Thymus (tissue), 14 donors: ENCODE measurements at places on chromosomes 12 and 14. TPM values are rescaled to one million over a fixed set of nuclear protein-coding genes. Genes with fewer than 3 reads are reported as not detected.

- H3K27ac ChIP-seq, result no peak overlapping the region
These were observed 54.8 kb upstream of the PTHLH start for GRCh38 chr12:28027328-28027727.

DNA sequence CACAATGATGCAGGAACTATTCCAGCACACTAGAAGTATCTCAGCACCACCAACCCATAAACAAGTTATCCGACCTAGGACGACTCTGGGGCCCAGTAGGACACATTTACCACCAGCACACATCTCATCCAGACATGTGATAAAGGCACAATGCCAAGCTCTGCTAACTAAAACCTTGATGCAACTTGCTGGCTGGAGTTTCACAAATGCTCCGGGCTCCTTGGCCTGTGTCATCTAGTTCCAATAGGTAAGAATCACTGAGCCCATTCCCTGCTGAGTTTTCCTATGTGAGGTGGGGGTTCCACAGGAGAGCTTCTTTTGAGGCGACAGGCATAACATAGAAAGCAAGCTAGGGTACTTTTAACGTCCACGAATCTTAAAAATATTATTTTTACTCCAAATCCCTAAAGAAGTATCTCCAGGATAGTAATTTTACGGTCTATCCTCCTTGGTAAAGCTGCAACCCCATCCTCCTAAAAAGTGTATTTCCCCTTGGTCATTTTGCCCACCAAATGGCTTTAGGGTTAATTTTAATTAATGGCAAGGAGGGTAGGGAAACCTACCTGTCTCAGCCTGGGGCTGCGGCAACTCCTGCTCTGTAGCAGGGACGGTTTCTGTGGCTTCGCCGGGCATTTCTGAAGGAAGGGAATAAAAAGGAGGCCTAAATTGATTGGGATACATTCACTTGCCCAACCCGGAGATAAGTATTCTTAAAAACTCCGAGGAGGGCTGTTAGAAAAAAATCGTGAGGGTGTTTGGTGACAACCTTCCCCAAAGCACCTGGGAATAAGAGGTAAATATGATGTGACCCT is 1.0 kb downstream of the NACA start:
- H3K27me3 ChIP-seq, result no peaks in the 10 kb centered on the region
- H3K27ac ChIP-seq, result peak overlapping the region; percentile 98
- no peak for DNase-seq
- peaks cover 29% of the 10 kb centered on the region for H3K4me1 ChIP-seq
- H3K36me3 ChIP-seq, result peaks cover 39% of the 10 kb centered on the region

DNA sequence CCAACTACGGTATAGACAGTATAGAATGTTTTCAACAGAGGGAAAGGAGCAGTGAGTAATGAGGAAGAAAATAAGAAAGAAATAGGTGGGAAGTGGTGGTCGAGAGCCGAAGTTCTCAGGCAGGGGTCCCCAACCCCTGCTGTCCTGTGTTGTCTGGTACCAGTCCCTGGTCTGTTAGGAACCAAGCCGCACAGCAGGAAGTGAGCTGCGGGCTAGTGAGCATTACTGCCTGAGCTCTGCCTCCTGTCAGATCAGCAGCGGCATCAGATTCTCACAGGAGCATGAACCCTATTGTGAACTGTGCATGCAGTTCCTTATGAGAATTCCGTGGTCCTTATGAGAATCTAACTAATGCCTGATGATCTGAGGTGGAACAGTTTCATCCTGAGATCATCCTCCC is 107.3 kb upstream of the PTPRR start:
- DNase-seq, result no peak
- no peaks in the 10 kb centered on the region for H3K4me1 ChIP-seq
- H3K36me3 ChIP-seq, result no peaks in the 10 kb centered on the region
- H3K4me3 ChIP-seq, result no peak overlapping the region

GRCh38 chr12:24760606-24761378 is 188.1 kb downstream of the BCAT1 start:
- H3K4me3 ChIP-seq, result no peak overlapping the region
- no peak overlapping the region for H3K27ac ChIP-seq
- H3K4me1 ChIP-seq, result no peaks in the 10 kb centered on the region
- H3K36me3 ChIP-seq, result no peaks in the 10 kb centered on the region

- H3K4me1 ChIP-seq, result no peaks in the 10 kb centered on the region
- H3K4me3 ChIP-seq, result no peak overlapping the region
- no peak for DNase-seq
- H3K36me3 ChIP-seq, result no peaks in the 10 kb centered on the region
- no peaks in the 10 kb centered on the region for H3K27me3 ChIP-seq
These were observed 13.8 kb downstream of the MGST1 start for GRCh38 chr12:16361142-16361783.

DNA sequence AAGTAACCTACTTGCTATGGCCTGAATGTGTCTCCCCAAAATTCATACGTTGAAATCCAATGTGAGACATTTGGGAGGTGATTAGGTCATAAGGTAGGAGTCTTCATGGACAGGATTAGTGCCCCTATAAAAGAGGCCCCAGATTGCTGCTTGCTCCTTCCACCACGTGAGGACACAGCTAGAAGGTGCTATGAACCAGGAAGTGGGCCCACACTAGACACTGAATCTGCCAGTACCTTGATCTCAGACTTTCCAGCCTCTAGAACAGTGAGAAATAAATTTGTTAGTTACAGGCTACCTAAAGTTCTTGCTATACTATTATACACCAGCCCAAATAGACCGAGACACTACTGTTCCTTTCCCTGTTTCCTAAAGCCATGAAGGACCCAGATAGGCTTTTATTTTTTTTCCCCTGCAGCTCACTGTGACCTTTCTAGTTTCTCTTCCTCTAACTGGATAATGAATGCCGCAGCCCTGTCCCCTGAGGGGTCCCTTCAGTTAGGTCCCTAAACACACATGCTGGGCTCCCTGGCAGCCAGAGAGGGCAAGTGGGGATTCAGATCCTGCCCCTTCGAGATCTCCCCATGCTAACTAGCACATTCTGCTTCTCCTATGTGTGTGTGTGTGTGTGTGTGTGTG is 19.3 kb downstream of the SLC25A3 start:
- H3K27me3 ChIP-seq, result no peaks in the 10 kb centered on the region
- H3K4me3 ChIP-seq, result no peak overlapping the region
- peak; percentile 51 for DNase-seq
- no peaks in the 10 kb centered on the region for H3K36me3 ChIP-seq
- H3K27ac ChIP-seq, result peak overlapping the region; percentile 40
- H3K4me1 ChIP-seq, result no peaks in the 10 kb centered on the region

GRCh38 chr12:121214166-121214777 is 4.3 kb downstream of the P2RX4 start:
- peaks cover 16% of the 10 kb centered on the region for H3K4me1 ChIP-seq
- H3K27me3 ChIP-seq, result no peaks in the 10 kb centered on the region
- H3K36me3 ChIP-seq, result no peaks in the 10 kb centered on the region
- no peak for DNase-seq
- no peak overlapping the region for H3K27ac ChIP-seq

DNA sequence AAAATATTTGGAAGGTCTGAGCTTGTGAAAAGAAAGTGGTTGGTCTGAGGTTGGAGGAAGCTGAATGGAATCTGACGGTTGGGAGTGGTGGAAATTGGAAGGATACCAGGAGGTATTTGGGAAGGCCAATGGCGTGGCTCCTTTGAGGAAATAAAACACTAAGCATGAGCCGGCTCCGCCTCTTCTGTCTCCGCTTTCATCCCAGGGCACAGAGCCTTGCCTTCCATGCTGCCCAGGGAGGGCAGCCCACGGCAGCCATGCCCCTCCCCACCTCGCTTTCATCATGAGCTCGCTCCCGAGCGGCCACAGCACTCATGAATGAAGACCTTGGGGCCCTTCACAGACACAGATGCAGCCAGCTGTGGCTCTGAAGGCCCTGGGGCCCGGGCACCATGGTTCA is 36.2 kb downstream of the HSP90AA1 start:
- H3K36me3 ChIP-seq, result peaks cover 50% of the 10 kb centered on the region
- H3K4me3 ChIP-seq, result no peak overlapping the region
- no peaks in the 10 kb centered on the region for H3K4me1 ChIP-seq
- H3K27ac ChIP-seq, result no peak overlapping the region
- no peak for DNase-seq

DNA sequence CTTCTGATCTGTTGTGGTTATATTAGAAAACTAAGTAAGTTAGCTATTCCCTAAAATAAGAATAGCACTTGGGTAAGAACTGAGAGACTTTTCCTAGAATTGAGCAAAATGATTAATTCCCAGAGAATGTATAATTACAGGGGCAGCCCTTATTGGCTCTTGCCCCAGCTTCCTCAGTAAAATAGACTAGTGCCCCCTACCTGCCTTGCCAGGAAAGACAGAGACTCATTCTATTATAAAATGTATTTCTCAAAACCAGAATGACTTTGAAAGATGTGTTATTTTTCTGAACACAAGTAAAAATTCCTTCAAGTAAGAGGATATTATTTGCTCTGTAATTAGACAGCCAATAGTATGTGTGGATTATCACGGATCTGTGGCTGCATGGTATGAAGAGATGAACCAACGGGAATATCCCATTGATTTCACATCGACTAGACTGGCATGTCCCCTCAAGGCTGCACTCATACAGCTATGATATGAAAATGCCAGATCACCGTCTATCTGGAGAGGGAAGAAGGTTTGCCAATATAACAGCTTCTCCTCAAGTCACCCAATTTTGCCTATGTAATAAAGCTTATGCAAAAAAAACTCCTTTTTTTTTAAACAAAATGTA is 7.4 kb upstream of the GLRX5 start:
- H3K36me3 ChIP-seq, result peaks cover 14% of the 10 kb centered on the region
- no peak overlapping the region for H3K27ac ChIP-seq
- H3K4me1 ChIP-seq, result peaks cover 47% of the 10 kb centered on the region
- DNase-seq, result no peak

GRCh38 chr14:31657917-31658316 is 96.7 kb downstream of the NUBPL start:
- H3K4me3 ChIP-seq, result no peak overlapping the region
- no peak for DNase-seq
- no peaks in the 10 kb centered on the region for H3K27me3 ChIP-seq
- H3K4me1 ChIP-seq, result no peaks in the 10 kb centered on the region
- no peaks in the 10 kb centered on the region for H3K36me3 ChIP-seq
- no peak overlapping the region for H3K27ac ChIP-seq

GRCh38 chr14:99234355-99234754 is 37.6 kb downstream of the BCL11B start:
- H3K36me3 ChIP-seq, result peaks cover 78% of the 10 kb centered on the region
- H3K4me1 ChIP-seq, result peaks cover 94% of the 10 kb centered on the region
- H3K27me3 ChIP-seq, result no peaks in the 10 kb centered on the region
- no peak overlapping the region for H3K4me3 ChIP-seq

DNA sequence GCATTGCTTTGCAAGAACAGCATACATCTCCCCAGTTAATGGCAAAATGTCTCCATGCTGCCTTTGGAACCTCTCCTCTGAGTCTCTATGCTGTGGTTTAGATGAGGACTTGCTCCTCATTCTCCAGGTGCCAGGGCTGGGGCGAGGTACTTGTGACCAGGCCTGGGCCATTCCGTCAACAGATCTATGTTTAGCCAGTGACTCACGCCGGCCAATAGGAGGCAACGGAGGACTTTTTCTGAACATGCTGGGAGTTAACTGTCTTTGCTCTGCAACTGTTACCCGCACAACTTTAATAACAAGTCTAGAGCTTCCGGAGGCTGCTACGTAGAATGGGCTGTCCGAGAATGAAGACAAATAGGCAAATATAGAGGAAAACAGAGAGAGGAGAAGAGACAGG is 214.2 kb downstream of the GLT1D1 start:
- H3K4me3 ChIP-seq, result no peak overlapping the region
- H3K27me3 ChIP-seq, result no peaks in the 10 kb centered on the region
- no peaks in the 10 kb centered on the region for H3K36me3 ChIP-seq

GRCh38 chr14:89418976-89419375 is 1.9 kb upstream of the FOXN3 start:
- no peak overlapping the region for H3K4me3 ChIP-seq
- H3K27ac ChIP-seq, result no peak overlapping the region
- no peak for DNase-seq
- peaks cover 33% of the 10 kb centered on the region for H3K4me1 ChIP-seq
- H3K36me3 ChIP-seq, result peaks cover 5% of the 10 kb centered on the region

DNA sequence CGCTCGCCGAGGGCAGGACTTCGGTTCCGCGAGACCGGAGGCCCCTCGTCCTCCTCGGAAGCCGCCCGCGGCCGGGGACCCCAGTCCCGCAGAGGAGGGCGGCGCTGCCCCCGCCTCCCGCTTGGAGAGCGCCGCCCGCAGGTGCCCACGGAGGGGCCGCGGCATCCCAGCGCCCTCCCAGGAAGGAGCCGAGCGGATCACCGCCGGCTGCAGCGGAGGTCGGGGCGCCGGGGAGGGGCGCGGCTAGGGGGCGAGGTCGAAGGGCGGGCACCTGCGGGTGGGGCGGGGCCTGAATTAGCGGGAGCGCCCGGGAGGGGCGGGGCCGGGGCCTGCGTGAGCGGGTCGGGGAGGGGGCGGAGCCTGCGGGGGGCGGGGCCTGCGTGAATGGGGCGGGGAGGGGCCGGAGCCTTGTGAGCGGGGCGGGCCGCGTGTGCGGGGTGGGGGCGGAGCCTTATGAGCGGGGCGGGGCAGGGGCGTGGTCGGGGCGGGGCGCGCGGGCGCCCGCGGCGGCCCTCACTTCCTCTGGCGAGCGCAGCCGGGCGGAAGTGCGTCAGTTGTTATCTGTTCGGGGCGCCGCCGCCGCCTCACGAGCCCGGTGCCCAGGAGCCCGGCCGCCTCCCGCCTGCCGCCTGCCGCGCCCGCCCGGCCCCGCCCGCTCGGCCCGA is at the start of gene FBRSL1:
Gene FBRSL1 (plus strand): TSS at position 550 of the 665 bp plus-strand sequence.
- no peaks in the 10 kb centered on the region for H3K27me3 ChIP-seq
- peak within 1 kb of the TSS; percentile 81 for H3K4me3 ChIP-seq
- H3K4me1 ChIP-seq, result peaks cover 14% of the 10 kb centered on the region
- peak within 1 kb of the TSS; percentile 86 for H3K27ac ChIP-seq

PRB2 gene
- total RNA-seq, result 0.05 TPM

ETV6 gene
- total RNA-seq, result 18.3 TPM

NINJ2 gene
- total RNA-seq, result 11.8 TPM

DCAF4 gene
- 7.7 TPM for total RNA-seq
